ENCODE measurements at places on chromosomes 4 and X.

- no peak for DNase-seq
These were observed 82.7 kb downstream of the RAPGEF2 start for GRCh38 chr4:159185591-159186023.

GRCh38 chr4:3858046-3858730 is 92.0 kb downstream of the ADRA2C start:
- no peak for DNase-seq

DNA sequence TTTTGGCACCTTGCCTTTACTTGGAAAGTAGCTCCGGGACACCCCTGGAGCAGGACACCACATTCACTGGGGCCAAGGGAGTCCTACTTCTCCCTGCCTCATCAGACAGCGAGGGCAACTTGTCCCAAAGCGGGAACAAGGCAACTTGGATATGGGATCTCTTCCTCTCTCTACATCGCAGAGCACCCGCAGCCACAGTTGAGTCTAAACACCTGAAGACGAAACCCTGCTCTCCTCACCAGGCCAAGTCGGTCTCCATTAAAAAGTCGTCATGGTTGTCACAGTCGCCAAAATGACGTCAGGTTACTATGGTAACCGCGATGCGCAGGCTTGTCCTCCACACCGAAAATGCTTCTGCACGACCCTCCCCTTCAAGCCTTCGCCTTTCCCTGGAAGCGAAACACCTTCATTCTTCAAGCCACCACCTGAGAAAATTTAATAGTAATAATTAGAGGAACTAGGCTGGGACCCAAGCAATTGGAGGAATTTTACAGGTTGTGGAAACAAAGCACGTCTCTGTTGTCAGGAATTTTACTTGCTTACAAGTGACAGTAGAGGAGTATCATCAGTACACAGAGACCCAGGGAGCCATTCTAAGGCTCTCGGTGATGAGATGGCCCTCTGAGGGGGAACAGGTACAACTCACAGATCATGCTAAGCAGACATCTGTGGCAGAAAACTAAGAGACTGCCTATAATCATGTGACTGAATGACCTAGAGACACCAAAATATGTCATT is 30.5 kb upstream of the TCEAL4 start:
- DNase-seq: peak; percentile 78

DNA sequence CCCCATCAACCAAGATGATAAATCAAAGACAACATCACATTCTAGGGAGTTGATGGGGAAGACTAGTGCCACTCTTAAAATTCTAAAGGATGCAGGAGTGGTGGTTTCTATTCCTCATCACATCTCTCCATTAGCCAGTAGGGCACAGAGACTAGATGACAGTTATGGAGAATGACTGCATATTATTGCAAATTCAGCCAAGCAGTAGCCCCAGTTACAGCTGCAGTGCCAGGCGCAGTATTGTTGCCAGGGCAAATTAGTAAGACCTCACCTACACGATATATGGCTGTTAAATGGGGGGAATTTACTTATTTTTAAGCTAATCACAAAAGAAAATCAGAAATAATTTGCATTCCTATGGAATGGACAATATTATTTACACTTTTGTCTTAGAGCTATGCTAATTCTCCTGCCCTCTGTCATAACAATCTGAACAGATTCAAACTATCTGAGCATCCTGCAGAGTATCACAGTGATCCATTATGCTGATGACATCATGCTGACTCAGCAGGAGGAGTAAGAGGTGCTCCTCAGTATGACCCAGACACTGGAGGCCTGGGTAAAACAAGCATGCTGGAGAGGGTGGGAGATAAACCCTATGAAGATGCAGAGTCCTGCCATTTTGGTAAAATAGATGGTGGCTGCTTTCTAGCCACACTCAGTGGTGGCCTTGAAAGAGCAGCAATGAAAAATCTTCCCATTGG is 24.7 kb downstream of the ETNPPL start:
- DNase-seq: no peak

DNA sequence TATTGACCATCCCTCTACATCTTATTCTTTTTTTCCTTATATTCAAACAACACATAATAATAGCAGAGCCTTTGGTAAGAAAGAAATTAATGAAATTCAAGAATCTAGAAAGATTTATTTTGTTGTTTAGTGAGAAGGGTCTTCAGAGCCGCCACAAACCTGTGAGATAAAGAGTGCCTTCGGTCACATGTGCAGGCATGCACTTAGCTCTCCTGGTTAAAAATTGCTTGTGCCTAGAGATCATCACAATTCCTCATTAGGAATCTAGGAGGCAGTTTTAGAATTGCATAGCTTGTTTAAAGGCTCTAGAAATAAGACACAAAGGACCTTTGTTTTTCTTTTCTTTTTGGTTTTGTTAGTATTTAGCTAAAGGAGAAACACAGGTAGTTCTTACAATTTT is 1948.4 kb upstream of the IGFBP7 start:
- DNase-seq: no peak

GRCh38 chrX:136933611-136934145 is 53.2 kb upstream of the RBMX start:
- no peak for DNase-seq

GRCh38 chrX:153800177-153800722 is 5.8 kb downstream of the SSR4 start:
- peak; percentile 4 for DNase-seq

GRCh38 chrX:2504706-2505332 is 4.0 kb upstream of the DHRSX start:
- DNase-seq: no peak

- DNase-seq: peak; percentile 85
These were observed at the start of gene IDUA for GRCh38 chr4:986879-987623. Gene IDUA (plus strand): TSS chr4:987044. CDS start chr4:987085, 41 bp downstream.

- no peak for DNase-seq
These were observed 256.4 kb upstream of the GRID2 start for GRCh38 chr4:92047209-92047875.

DNA sequence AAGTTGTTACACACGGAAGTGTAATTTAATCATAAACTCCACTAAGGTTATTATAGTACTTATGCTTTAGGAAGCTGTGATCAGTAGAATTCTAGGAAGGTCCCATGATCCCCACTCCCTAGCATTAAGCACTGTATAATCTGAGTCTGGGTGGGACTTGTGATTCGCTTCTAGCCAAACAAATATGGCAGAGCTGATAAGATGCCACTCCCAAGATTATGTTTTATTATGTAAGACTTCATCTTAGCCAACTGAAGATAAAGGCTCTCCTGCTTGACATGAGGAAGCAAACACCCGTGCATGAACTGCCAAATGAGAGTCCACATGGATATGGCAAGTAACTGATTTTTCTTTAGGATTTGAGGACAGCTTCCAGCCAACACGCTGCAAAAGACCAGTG is 186.4 kb upstream of the NDST3 start:
- no peak for DNase-seq

- no peak for DNase-seq
These were observed 9.8 kb downstream of the ATP2B3 start for GRCh38 chrX:153527208-153527607.

GRCh38 chrX:14899607-14900006 is 26.4 kb downstream of the MOSPD2 start:
- no peak for DNase-seq

DNA sequence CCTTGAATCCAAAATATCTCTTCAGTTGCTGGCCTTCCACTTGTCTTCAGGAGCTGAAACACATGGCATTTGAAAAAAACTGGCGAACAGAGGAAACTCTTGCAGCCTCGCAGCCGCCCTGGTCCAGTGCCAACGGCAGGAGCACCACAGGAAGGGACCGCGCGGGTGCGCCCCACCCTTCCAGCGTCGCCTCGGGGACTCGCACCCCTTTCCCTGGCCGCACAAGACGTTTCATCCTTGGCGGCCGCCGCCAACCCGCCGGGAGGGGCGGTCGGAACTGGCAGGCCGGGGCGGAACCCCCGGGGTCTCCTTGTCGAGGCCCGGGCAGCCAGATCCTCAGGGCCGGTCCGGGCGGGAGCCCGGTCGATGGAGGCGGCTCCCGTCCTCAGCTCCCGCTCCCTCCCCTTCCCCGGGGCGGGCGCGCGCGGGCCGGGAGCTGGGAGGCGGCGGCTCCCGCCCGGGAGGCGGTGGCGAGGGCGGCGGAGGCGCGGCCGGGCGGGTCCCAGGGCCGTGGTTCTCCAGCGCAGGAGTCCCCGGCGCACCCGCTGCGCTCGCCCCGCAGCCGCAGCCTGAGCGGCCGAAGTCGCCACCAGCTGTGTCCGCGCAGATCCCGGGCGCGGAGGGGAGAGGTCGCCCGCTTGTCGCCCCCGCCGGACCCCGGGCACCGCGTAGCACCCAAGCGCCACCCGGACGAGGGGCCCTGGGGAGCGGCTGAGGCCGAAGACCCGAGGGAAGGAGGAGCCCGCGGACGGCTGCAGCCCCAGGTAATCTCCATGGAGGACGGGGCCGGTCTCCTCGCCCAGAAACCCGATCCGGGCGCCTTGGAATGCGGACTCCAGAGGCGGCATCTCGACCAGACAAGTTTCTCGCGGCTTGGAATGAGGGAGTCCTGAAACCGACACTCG is 886 bp upstream of the NDST3 start:
- peak; percentile 64 for DNase-seq

- DNase-seq: no peak
These were observed 36.2 kb downstream of the NHS start for GRCh38 chrX:17411205-17411604.

DNA sequence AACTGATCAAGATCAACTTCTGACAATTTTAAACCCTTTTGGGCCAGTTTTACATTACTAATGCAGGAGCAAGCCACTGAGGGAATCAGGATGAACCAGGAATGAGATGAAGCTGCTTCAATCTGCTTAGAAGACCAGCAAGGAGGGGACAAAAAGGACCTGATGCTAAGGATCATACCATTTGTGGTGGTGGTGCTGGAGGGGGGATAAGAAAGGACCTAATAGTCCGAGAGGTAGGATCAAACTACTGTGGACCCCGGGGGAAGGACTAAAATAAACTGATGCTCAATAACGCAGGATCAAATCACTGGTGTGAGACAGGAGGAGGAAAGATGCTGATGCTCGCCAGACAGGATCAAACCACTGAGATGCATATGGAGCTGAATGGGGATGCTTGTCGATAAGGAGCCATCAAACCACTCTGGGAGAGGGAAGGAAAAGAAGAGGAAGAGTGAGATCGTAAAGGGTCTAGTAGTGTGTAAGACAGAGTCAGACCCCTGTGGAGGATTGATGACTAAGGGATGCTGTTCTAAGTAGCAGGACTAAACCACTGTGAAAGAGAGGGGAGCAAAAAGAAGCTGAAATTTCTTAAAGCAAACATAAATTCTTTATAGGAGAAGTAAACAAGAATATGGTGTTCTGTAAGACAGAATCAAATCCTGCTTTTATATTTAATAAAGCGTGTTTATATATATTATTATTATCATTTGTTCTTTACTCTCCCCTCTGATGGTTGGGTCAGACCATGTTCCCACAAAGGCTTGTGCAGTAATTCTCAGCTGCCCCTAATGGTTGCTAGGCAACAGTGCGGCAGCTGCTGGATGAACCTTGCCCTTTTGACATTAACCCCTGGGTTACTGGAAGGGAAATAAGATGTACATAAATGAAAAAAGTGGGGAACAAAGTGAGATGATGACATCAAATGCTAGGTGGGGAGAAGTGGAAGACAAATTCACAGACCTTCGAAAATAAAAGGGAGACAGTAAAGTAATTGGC is 432.5 kb upstream of the FGF16 start:
- peak; percentile 31 for DNase-seq

DNA sequence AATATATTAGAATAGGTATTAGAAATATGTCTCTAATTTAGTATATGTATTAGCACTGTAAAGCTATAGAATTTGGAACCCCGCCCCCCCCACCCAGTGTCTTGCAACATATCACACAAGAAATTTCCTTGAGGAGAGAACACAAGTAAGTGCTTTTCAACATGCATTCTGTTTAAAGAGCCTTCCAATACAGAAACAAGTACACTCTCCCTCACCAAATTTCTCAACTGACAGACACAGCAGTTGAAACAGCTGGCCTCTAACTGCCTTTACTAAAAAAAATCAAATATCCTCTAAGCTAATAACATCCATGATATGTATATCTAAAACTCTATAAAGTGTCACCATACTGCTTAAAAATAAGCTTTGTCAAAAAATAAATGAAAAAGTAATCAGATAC is 12.4 kb downstream of the CAMK2D start:
- DNase-seq: no peak

DNA sequence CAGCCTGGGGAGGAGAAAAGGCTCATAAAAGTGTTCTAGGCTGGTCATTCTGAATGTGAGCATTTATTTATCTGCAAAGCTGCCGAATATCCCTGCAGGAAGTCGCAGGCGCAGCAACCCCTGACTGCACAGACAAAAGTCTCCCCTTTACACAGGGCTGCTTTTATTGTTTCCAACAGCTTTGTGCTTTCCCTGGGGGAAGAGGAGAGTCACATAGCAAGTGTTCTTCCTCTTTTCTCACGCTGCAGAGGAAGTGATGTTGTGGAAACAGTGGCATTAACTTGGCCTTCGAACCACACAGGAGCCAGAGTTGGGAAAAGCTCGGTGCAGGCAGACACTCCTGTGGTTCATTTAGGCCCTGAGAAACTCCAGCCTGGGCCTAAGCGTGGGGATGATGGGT is 81.5 kb upstream of the BCOR start:
- DNase-seq: no peak

- no peak for DNase-seq
These were observed 300.9 kb upstream of the FAT4 start for GRCh38 chr4:125013891-125014290.

DNA sequence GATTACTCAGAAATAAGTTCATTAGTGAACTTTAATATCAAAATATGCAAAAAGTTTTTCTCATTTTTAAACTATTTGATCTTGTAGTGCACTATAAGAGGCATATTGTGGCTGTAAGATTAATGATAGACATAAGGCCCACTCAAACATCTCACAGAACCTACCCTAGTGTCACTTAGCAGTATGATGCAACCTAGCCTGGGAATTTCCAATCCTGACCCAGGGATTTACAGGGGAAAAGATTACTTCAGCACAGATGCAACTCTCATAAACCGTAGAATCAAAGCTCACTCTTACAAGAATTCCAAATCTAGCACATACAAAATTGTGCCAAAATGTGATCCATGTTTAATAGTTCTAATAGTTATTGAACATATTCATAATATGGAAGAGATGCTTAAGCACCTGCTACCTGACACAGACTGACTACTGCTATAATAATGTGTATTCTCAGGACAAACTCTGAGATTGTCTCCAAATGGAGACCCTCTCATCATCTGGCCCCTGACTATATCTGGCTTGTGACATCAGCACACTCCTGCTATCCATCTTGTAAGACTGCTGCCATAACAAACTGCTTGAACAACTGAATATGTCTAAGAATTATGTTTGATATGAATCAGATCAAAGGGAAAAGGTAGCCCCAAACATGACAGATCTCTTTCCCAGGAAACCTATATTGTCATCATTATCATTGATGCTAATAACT is 271.9 kb downstream of the PABPC4L start:
- DNase-seq: no peak

- no peak for DNase-seq
These were observed 42.9 kb downstream of the KIAA0232 start for GRCh38 chr4:6825403-6825802.

DNA sequence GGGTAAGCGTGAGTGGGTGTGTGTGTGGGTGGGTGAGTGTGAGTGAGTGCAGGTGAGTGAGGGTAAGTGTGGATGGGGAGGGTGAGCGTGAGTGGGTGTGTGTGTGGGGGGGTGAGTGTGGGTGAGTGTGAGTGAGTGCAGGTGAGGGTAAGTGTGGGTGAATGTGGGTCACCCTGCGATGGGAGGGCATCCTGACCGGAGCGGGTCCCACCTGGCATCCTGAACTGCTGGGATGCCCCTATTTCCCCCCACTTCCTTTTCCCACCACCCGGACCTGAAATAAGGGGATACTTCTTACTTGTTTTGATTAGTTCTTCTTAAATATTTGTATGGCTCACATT is 49.5 kb downstream of the ING2 start:
- no peak for DNase-seq

Measured in left hindlimb (tissue), 1 donor.